Bronchial epithelial cell (primary cell): ENCODE measurements at places on chromosomes 6 and 20. TPM values are rescaled to one million over a fixed set of nuclear protein-coding genes. Genes with fewer than 3 reads are reported as not detected.

Gene ADAM33
- under 0.01 and 0.53 TPM in 2 replicates for total RNA-seq

GRCh38 chr6:137931849-137932465 is 64.9 kb downstream of the TNFAIP3 start:
- DNase-seq: no peak

DNA sequence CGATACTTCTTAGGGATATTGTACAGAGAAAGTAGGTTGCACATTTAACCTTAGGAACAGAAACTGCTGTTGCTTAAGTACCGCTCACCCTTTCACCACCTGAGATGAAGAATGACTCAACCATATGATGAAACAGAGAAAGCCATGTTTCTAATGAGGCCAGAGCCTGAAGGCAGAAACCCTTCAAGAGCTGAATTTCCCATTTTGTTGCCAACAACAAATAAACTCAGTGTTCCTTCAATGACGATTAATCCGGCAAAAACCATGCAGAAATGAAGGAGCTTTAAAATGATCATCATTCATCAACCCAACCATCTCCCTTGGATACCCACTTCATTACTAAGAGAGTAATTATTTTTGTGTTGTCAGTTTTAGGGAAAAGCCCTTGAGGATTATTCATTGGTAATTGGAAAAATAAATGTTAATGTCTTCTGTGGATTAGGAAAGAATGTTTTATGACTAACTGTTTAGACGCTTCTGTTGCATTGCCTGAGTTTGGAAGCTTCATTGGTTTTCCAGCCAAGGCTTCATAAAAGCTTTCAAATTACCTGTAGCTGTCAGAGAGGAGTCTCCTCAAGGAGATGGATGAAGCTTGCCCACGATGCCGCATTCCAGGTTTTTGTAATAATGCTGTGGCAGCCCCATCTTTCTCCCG is 112.1 kb upstream of the IYD start:
- DNase-seq: peak; percentile 100

GRCh38 chr20:46361381-46361780 is 45.0 kb downstream of the ELMO2 start:
- no peak for DNase-seq

- DNase-seq: peak; percentile 90
These were observed 19.4 kb upstream of the TUBB2A start for GRCh38 chr6:3176562-3177355.
